ENCODE measurements at places on chromosomes 12 and 14.
A peak's percentile ranks its signal among the peaks of the same experiment; 100 is the strongest.

DNA sequence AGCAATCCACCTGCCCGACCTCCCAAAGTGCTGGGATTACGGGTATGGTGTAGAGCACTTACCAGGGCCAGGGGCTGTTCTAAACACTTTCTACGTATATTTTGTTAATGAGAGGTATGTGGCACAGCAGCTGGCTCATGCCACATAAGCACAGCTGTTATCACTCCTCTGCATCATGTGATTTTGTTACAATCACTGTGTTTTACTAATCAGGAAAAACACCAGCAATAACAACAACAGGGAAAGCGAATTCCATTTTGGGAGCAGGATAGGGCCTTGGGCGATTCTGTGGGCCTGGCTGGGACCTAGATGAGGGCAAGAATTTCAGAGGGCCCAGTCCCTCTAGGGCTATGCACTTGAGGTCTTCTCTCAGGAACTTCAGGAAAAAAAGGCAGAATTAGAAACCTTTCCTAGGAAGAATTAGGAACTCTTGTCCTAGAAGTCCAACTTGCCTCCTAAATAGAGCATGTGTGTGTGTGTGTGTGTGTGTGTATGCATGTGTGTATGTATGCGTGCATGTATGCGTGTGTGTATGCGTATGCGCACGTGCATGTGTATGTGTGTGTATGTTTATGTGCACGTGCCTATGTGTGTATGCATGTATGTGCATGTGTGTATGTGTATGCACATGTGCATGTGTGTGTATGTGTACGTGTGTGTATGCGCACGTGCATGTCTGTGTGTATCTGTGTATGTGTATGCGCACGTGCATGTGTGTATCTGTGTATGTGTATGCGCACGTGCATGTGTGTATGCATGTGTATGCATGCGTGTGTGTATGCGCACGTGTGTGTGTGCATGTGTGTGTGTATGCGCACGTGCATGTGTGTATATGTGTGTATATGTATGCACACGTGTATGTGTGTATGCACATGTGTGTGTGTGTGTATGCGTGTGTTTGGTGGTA, 41.8 kb upstream of the CORO1C start:
- no peak for DNase-seq

- peak; percentile 12 for DNase-seq
Measured at GRCh38 chr14:102551995-102552705, 40.3 kb upstream of the RCOR1 start.

DNA sequence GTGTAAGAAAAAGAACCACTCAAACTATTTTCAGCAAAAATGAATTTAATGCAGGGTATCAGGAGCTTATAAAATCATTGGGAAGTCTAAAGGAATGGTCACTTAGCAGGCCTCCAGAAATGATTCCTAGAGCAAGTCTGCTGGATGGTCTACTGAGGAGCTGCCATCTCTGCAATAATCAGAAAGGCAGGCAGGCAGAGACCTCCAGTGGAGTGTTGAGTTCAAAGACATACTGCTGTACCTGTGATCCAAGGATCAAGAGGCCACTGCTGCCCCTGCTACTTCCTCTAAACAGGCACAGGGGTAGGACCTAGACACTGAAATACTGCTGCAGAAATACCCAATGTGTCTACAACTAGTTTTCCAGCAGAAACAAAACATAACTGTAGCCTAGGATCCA, 14.5 kb upstream of the KICS2 start:
- no peak for DNase-seq

- DNase-seq: no peak
Measured at GRCh38 chr14:89374908-89375307, 42.1 kb downstream of the FOXN3 start.

DNA sequence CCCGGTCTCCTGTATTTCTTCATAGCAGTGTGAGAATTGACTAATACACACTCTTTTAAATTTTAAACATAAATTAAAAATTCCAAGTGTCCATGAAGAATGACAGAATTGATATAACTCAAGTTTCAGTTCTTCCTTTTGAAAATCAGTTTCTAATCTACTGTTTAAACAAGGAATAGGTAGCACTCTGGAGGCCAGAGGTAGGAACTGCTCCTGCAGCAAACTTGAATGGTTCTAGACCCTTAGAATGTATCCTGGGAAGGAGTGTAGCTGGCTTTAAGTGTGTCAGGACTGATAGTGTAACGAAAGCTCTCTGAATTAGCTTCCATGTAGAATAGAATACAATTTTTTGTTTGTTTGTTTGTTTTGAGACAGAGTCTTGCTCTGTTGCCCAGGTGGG, 76.8 kb downstream of the AKAP6 start:
- DNase-seq: no peak

GRCh38 chr12:31201382-31201781, 124.6 kb downstream of the SINHCAF start:
- no peak for DNase-seq

- no peak for DNase-seq
Measured at GRCh38 chr14:96146131-96146771, 58.4 kb upstream of the BDKRB2 start.

GRCh38 chr12:43406801-43407200, 145.2 kb downstream of the ADAMTS20 start:
- DNase-seq: no peak
